ENCODE measurements at places on chromosomes 3 and 15. TPM values are rescaled to one million over a fixed set of nuclear protein-coding genes. Genes with fewer than 3 reads are reported as not detected.

SECISBP2L gene
- 10.9 TPM for total RNA-seq

CFAP100 gene
- not detected for total RNA-seq

CHCHD4 gene
- 32.7 TPM for total RNA-seq

MAP1A gene
- total RNA-seq: 2.7 TPM

LRRC31 gene
- not detected for total RNA-seq

Measured in Daoy (cell line).